Fibroblast of skin of left biceps (primary cell): ENCODE measurements at places on chromosomes 7 and 10.

GRCh38 chr10:125708971-125709503 lies 10.5 kb upstream of the EDRF1 start:
- DNase-seq = no peak

DNA sequence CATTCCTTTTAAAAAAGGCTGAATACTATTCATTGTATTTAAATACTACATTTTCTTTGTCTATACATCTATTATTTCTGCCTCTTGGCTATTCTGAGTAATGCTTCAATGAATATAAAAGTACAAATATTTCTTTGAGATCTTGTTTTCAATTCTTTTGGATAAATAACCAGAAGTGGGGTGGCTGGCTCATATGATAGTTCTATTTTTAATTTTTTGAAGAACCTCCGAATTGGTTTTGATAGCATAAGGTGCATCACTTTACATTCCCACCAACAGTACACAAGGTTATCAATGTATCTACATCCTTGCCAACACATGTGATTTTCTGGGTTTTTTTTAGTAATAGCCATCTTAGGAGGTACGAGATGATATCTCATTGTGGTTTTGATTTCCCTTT lies 72.5 kb downstream of the ZNF277 start:
- no peak for DNase-seq

DNA sequence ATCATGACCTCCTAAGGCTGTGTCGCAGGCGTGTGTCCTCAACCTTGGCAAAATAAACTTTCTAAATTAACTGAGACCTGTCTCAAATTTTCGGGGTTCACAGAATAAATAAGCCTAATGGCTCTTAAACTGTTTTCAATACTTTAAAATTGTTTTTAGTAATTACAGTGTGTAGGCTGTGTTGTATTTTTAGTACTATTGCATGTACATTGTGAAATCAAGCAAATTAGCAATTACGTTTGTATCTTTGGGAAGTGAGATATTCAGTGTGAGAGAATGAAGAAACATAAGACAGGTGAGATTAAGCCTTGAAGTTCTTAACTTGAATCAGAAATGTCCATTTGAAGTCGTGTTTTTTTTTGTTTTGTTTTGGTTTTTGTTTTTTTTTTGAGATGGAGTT lies 4.8 kb upstream of the AKR1B10 start:
- DNase-seq = no peak

- no peak for DNase-seq
Measured at GRCh38 chr7:120400806-120401455, 128.0 kb downstream of the KCND2 start.

GRCh38 chr7:11848251-11848650 lies 16.3 kb upstream of the THSD7A start:
- no peak for DNase-seq

DNA sequence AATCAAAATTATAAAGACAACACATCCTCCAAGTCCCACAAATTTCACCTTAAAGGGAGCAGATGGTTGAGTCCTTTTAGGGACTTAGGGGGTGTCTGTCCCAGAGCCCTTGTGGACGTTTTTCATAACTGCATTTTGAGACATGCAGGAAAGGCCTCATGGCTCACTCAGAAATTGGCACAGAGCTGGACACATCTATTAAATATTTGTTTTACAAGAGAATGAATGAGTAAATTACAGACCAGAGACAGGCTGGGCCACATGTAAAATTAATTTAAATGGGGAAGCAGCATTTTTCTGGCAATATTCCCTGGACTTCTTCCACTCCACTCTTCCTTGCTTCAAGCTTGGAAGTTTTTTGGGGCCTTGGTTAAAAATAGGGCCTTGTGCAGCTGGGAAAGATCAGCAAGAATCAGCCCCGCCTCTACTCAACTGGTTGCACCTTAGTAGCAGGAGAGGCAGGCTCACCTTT lies 20.0 kb downstream of the LAMB1 start:
- peak; percentile 51 for DNase-seq

- DNase-seq = peak; percentile 19
Measured at GRCh38 chr10:126013489-126014281, 117.3 kb downstream of the FANK1 start.

- no peak for DNase-seq
Measured at GRCh38 chr7:79425665-79426064, 27.8 kb downstream of the MAGI2 start.

DNA sequence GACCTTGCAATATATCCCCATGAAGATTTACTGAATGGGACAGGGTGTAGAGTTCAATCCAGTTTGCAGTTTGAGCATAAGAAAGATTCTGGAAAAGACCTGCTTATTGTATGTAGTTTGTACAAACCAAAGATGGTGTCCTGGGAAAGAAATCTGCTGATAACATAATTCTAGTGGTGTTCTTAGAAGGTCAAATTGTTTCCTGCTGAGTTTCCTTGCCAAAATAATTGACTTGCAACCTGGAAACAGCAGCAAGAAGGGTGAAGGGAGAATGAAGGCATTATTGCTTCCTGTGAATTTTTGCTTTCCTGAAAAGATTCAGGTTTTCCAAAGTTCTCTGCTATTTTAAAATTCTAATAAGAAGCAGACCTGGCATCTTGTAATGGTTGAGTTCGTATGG lies 222.9 kb downstream of the KIF20B start:
- DNase-seq = no peak

DNA sequence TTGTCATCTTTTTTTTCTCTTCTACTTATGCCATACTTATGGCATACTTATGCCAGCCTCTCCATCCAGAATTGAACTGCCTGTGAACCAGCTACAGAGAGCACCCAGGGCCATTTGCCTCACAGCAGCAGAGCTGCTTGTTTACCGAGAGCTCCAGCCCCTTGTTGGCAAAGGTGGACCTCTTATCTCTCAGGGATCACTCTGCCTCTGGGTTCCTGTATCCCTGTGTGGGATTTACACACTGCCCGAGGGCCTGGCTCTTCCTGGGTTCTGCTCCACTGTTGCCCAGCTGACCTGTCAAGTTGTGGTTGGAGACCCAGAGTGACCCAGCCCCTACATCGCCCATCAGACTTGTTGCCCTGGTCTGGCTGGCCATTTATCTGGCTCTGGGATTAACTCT lies 22.3 kb downstream of the MRPS33 start:
- DNase-seq = no peak

DNA sequence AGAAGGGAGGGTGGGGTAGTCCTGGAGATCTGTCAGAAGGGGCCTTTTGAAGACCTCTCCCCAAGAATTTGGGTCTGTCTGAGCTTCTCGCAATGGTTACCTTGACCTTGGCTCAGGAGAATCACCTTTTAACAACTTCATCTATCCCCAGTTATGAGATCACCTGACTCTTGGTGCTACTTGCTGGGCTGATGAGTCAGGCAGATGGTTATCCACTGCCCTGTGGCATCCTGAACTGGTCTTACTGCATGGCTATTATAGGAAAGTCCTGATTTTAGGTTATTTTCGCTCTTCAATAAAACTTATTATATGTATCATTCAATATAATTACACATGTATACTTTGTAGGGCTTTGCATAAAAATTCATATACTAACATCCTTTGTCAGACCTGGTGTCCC lies 274.7 kb downstream of the GFRA1 start:
- no peak for DNase-seq

GRCh38 chr10:113912582-113912981 lies 58.1 kb downstream of the NHLRC2 start:
- no peak for DNase-seq

GRCh38 chr7:93036149-93036640 lies 81.6 kb downstream of the SAMD9 start:
- no peak for DNase-seq

DNA sequence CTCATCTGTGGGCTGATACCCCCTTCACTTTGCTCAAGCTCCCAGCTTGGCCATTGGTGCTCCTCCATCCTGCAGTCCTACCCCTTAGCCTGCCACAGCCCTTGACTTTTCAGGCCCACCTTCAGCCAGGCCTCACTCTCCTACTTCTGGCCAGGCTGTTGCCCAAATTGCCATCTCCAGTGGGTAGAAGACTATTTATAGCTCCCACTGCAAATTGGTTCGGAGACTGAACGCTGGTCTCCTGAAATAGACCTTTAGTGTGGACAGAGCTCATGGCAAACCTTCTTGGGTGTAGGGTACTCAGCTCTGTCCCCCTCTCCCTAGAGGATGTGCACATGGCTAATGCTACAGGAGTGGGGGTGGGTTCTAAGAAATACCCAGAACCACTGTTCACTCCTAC lies 697.8 kb downstream of the LRMDA start:
- DNase-seq = no peak
